Fibroblast of villous mesenchyme (primary cell): ENCODE measurements at places on chromosomes 6 and 20. TPM values are rescaled to one million over a fixed set of nuclear protein-coding genes. Genes with fewer than 3 reads are reported as not detected.

Gene BEND6
- 11.0 and 13.4 TPM in 2 replicates for total RNA-seq

Gene GUCA1A
- total RNA-seq: 0.32 TPM in 1 of 2 replicates, not detected in the other

Gene PRKN
- total RNA-seq: 2.2 and 4.2 TPM in 2 replicates

Gene SLC4A11
- total RNA-seq: 1.6 and 1.7 TPM in 2 replicates

Gene KIAA1755
- total RNA-seq: 0.64 and 1.3 TPM in 2 replicates

Gene CNPY3
- 26.7 and 36.7 TPM in 2 replicates for total RNA-seq

Gene GSTA2
- not detected in 2 replicates for total RNA-seq

Gene EPPIN
- not detected in 2 replicates for total RNA-seq

Gene BANF2
- not detected in 2 replicates for total RNA-seq

Gene VIP
- total RNA-seq: not detected in 2 replicates

Gene TREM2
- not detected in 2 replicates for total RNA-seq

Gene PRPH2
- total RNA-seq: 2.6 and 5.2 TPM in 2 replicates

Gene RIPPLY2
- not detected in 2 replicates for total RNA-seq
